ENCODE measurements at places on chromosomes 1 and 21.
A peak's percentile ranks its signal among the peaks of the same experiment; 100 is the strongest.

DNA sequence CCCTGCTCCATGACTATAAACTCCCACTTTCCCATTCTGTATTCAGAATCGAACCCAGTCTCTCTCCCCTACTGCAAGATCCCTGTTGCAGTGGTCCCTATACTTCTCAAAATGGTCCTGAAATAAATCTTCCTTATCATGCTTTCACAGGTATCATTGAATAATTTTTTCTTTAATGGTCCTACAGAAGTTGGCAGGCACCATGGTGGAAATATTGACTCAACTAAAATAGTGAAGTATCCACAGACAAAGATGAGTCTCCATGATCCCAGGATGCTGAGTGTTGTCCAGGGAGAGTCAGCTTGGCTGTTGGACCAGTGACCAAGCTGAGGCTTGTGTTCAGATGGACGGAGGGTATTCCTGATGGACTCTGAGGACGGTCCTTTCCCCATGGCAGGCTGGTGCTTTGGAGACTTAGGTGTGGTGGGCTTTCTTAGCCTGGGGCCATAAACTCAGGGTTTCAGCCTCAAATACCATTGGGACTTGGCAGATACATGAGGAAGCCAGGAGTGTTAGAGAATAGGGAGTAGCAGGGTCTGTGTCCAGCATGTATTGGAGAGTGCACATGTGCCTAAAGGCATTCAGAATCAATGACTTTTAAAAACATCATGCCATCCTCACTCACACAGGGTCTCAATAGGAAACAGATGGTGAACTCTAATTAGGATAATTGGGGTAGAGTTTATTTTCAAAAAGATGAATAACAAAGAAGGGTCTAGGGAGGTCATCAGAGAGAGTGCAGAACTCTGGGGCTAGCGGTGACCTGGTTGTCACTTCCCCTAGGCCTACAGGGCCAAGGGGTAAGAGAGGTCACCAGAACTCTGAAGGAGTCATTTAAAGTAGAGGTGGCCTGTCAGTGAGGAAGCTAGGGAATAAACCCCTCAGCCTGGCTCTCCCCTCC lies 19.8 kb downstream of the TINAGL1 start:
- DNase-seq, result no peak

DNA sequence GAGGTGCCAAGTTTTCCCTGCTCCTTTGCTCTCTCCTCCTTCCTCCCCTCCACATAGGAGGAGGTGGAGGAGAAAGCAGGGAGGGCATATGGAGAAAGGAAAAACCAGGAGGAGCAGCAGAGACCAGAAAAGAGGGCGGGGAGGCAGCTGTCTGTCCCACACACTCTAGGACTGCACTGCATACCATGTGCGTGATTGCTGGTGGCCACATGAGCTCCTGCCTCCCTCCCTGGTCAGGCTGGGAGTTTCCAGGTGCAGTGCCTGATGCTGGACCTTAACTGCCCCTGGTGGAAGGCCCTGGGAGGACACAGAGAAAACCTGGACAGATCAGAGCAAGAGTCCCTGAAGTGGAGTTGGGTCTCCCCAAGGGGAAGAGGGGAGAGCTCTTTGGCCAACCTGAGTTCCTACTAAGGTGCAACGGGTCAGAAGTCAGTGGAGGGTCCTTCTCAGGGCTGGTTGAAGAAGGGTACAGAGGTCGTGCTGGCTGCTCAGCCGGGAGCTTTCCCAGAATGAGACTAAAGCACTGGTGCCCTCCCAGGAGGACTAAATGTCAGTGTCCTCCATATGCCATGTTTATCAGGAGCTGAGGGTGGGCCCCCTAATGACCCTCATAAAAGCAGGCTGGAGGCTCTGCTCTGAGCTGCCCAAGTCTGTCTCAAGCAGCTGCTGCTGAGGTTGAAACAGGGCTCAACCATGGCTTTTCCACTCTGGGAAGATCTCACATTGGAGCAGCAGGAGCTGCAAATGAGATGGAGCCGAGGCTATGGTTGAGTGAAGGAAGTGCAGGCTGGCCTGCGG lies 3.5 kb upstream of the LGR6 start:
- DNase-seq, result peak; percentile 24

GRCh38 chr1:207565546-207566468 lies 69.8 kb downstream of the CR1 start:
- peak; percentile 17 for DNase-seq

- DNase-seq, result no peak
These were observed 7.2 kb downstream of the ADPRS start for GRCh38 chr1:36095760-36096405.

- peak; percentile 76 for DNase-seq
These were observed 77.0 kb downstream of the ZMYM4 start for GRCh38 chr1:35345439-35345981.

GRCh38 chr1:201357636-201358348 lies 19.7 kb downstream of the TNNT2 start:
- DNase-seq, result no peak

DNA sequence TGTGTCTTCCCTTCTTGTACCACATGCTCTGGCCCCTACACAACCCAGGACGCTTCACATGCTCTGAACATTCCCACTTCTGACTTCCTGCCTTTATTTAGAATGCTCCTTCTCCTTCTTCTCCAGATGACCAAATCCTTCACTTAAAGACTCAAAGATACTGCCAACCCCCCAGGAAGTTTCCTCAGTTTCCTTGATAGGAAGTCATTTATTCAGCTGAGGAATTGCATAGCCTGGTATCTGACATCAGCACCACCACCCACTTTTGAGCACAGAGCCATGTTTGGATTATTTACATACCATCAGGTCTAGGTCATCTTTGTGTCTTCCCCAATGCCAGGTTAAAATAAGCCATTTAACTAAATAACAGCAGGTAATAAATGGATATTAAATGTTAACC lies 42.4 kb downstream of the GFI1 start:
- peak; percentile 70 for DNase-seq

GRCh38 chr21:39136711-39137110 lies 46.5 kb downstream of the PSMG1 start:
- peak; percentile 37 for DNase-seq

- DNase-seq, result no peak
These were observed 3.5 kb downstream of the C1orf116 start for GRCh38 chr1:207028884-207029650.

DNA sequence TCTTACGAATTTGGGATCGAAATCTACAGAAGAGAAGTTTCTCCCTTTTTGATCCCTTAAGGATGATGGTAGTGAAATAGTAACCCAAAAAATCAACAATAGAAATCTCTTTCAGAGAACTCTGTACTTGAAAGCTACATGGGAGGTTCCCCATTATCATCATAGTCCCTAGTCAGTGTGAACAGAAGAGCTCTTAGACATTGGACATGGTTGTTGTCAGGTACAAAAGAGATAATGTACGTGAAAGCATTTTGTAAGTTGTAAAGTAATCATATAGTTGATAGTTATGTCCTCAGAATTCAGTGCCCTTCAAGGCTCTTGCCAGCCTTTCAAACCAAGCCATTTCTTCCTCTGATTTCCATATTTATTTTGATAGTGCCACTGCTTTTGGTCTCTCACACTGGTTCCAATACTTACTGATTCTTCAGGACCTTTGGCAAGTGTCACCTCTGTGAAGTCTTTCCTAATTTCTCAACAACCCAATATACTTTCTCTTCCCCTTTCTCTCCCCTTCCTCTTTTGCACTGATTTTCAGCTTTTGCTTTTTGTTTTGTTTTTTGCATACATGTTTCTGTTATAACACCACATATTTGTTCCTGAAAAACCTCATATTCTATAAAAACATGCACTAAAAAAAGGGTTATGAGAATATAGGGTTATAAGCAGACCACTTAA lies 22.4 kb downstream of the VPS45 start:
- no peak for DNase-seq

- DNase-seq, result no peak
These were observed 28.4 kb downstream of the FCRL5 start for GRCh38 chr1:157523774-157524493.

- no peak for DNase-seq
These were observed 38.7 kb downstream of the DHX9 start for GRCh38 chr1:182877842-182878241.

GRCh38 chr1:10917513-10918454 lies 94.7 kb upstream of the TARDBP start:
- DNase-seq, result no peak

- no peak for DNase-seq
These were observed at the start of gene LMX1A for GRCh38 chr1:165355977-165356811. Gene LMX1A (minus strand): TSS chr1:165356715. CDS start chr1:165355559, 1,156 bp downstream.

- peak; percentile 75 for DNase-seq
These were observed 52.6 kb downstream of the ABCA4 start for GRCh38 chr1:94068096-94068998.

- DNase-seq, result peak; percentile 82
These were observed 71.8 kb upstream of the CSF1 start for GRCh38 chr1:109838838-109839240.

- DNase-seq, result no peak
These were observed 42.0 kb upstream of the CCSAP start for GRCh38 chr1:229384822-229385221.

DNA sequence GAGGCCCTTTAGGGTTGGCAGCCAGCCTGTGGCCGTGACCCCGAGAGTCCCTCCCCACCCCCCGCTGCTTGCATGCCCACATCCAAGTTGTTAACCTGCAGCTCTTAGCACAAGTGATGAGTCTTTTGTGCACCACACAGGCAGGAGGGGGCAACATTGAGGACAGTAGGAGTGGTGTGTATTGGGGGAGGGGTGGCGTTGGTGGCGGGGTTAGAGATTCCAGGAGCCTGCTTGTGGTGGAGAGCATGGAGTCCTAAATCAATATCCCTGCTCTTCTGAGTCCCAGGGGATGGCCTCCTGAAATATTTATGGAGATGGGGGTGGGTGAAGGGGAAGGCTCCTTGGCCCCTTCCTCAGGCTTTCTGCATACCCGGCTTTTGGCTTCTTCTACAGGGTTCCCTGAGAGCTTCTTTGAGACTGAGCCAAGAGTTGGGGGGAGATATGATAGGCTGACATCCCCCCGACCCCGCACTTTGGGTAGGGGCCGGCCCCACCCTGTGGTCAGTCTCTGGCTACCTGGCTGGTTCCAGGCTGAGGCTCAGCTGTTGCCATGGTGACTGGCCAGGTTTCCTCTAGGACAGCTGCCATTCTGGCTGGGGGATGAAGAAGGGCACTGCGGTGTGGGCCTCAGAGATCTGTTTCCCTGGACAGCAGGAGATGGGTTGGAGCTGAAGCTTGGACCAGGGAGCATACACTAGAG lies 5.0 kb downstream of the CHRNB2 start:
- DNase-seq, result no peak

DNA sequence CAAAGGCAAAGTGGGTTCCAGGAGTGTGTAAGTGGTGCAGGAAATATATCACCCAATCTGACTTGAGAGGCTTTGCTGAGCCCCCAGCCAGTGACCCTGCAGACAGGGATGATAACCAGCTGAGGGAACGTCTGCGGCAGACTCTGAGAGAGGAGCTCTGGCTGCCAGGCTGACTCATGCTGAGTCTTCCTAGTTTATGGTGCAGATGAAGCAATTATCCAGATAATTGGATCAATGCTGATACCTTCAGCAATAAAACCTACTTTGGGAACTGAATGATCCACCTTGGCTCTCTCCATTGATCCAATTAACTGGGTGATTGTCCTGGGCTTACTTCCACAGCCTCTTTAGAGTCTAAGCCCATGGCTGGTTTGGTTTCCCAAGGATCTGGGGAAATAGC lies 7.3 kb downstream of the C8B start:
- peak; percentile 50 for DNase-seq

GRCh38 chr1:31626223-31627207 lies 9.0 kb downstream of the HCRTR1 start:
- DNase-seq, result peak; percentile 44

DNA sequence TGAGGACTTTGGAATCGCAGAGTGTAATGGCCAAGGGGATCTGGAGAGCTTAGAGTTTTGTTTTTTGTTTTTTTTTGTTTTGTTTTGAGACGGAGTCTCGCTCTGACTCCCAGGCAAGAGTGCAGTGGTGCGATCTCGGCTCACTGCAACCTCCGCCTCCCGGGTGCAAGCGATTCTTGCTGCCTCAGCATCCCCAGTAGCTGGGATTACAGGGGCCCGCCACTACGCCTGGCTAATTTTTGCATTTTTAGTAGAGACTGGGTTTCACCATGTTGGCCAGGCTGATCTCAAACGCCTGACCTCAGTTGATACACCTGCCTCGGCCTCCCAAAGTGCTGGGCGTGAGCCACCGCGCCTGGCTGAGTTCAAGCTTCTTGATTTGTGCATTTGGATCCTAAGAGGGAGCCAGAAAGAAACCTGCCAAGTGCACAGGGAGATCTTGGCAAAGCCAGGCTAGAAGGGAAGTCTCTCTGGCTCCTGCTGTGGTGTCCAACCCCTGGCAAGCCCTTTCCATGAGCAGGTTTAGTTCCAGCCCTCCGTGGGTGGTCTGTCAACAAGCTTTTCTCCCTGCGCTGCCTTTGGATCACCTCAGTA lies 852 bp downstream of the FAAH start:
- no peak for DNase-seq

GRCh38 chr1:5571438-5571837 lies 420.8 kb downstream of the NPHP4 start:
- no peak for DNase-seq

DNA sequence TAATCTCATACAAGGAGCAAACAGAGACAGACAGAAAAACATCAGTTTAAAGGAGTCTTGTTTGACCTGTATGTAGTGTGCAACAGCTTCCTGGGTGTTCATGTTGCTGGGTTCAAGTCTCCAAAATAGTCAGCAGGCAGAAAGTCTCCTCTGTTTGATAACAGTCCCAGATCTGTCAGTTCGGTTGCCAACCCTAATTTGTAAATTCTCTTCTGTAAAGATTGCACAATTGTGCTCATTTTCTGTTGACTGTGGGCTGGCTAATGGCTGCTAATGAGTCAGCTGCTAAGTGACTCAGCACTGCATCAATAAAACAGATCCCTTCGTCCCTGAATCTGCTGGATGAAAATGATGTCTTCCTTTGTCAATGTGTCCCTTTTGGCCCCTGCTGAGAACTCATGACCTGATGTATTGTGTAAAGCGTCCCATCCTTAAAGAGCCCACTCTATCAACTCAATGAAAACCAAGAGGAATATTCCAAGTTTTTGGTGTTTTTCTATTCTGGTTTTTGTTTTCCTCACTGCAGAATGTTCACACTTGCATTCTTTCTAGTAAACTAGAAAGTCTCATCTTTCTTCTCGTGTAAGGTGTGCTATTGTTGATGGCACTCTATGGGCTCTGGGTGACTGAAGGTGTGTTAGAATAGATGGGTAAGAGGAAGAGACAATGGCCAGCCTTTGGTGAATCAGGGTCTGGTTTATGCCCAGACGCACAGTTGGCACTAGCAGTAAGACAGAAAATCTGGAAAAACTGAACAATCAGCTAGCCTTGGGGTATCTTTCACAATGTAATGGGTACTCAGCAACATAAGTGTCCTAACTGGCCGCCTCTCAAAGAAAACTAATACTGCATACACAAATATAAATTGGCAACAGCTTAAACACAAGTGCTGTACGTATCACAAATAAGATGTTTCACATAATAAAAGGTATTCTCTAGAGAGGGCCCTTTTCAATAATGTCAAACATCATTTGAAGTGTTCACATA lies 75.1 kb upstream of the SIPA1L2 start:
- DNase-seq, result peak; percentile 90

GRCh38 chr1:224704107-224704735 lies 88.1 kb downstream of the CNIH3 start:
- no peak for DNase-seq

All from iris pigment epithelial cell (primary cell).